ENCODE measurements at places on chromosomes 5 and 9.

GRCh38 chr5:139636207-139636792, 11.8 kb upstream of the CXXC5 start:
- no peak for DNase-seq

- no peak for DNase-seq
Observed at GRCh38 chr9:23779220-23779619, 46.8 kb downstream of the ELAVL2 start.

- DNase-seq: no peak
Observed at GRCh38 chr5:160185626-160186360, 43.5 kb upstream of the FABP6 start.

DNA sequence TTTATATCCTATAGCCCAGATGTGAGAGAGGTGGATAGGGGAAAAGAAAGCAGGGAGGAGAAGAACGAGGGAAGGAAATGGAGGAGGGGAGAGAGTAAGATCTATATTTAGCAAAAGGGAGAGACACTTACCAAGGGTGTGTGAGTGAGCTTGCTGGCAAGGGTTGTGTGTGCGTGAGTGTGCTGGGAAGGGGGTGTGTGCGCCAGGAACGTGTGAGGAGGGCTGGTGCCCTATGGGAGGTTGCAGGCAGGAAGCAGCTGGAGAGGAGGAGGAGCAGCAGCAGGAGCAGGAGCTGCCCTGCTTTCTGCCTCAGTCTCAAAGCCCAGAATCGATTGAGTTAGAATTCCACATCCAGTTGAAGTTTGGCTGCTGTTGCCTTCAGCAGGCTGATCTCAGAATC, 148.3 kb upstream of the RUSC2 start:
- DNase-seq: no peak

- DNase-seq: no peak
Observed at GRCh38 chr5:30908356-30908755, 285.1 kb upstream of the CDH6 start.

- DNase-seq: no peak
Observed at GRCh38 chr5:68540798-68541590, 325.4 kb downstream of the PIK3R1 start.

DNA sequence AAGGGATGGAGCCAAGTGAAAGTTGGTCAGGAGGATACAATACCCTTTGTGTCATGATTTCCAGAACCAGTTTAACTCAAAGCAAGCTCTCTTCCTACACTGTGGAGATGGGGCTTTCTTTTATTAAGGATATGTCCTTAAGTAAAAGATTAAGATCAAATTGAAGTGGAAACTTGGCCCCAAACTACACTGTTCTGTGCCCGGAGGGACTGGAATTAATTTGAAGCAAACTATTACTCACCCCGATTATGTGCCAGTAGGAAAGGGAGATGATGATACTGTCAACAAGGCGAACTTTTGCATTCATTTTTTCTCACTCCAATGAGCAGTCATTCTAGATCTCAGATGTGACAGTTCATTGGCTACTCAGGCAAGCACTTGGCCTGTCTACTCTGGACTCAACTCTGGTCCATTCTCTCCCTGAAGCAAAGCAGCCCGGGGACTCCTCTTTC, 186.7 kb downstream of the NTRK2 start:
- no peak for DNase-seq

DNA sequence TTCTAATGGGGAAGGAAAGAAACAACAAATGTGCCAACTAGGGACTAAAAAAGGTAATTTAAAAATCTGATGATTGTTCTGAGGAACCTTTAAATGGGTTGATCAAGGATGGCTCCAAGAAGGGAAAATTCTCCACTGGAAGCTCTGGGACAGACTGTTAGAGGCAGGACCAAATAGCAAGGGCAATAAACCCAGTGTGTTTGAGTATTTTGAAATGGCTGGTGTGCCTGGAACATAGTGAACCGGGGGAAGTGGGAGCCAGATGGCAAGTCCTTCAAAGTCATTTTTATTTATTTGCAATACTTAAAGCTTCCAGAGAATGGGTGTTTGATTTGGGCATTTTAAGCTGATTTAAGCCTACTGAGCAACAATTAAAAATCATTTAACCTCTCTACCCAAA, 587.7 kb upstream of the MEF2C start:
- DNase-seq: no peak

- DNase-seq: no peak
Observed at GRCh38 chr5:1875843-1876659, 6.7 kb downstream of the IRX4 start.

- DNase-seq: no peak
Observed at GRCh38 chr5:154205441-154206117, 15.0 kb downstream of the GALNT10 start.

GRCh38 chr5:100780376-100780870, 122.7 kb downstream of the ST8SIA4 start:
- DNase-seq: no peak

GRCh38 chr5:16763211-16763610, 146.4 kb upstream of the RETREG1 start:
- no peak for DNase-seq

DNA sequence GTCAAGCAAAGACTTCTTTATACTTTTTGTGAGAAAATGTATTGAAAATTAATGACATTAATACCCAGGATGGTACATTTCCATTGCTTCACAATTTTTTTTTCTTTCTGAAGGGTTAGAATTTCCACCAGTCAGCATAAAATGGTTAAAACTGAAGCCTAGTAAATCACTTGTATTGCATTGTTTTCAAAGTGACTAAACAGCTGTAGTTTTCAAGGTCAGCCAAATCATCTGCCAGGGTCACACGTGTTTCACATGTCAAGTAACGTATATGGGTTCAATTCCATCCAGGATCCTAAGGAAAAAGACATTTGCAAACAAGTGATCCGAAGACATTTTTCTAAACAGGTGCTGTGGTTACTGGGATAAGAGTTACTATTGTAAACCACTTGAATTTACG, 574.2 kb downstream of the RAB3C start:
- DNase-seq: no peak

- no peak for DNase-seq
Observed at GRCh38 chr5:97750576-97750975, 567.5 kb upstream of the RIOK2 start.

GRCh38 chr5:2780421-2781171, 29.1 kb upstream of the IRX2 start:
- peak; percentile 63 for DNase-seq

- no peak for DNase-seq
Observed at GRCh38 chr9:129460323-129461261, 160.3 kb downstream of the C9orf50 start.

GRCh38 chr9:132756214-132756845, 86.1 kb downstream of the GTF3C4 start:
- DNase-seq: no peak

DNA sequence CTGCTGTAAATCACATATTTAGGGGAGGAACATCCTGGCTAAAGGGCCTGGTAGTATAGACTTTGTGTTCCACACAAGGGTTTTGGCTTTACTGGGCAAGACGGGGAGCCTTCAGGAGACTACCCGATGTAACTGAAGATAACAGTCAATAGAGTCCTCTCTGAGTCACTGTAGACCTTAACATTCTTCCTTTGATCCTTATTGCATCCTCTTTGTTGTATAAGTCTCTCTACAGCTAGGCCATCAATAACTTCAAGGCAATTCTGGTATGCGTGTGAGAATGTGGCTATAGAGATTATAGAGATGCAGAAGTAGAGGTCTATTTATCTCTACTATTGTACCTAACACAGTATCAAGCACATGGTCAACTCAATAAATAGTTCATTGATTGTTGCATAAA, 67.3 kb upstream of the STK32A start:
- no peak for DNase-seq

- DNase-seq: no peak
Observed at GRCh38 chr5:171449426-171449825, 30.0 kb downstream of the FGF18 start.

- no peak for DNase-seq
Observed at GRCh38 chr5:143134269-143134668, 269.2 kb downstream of the NR3C1 start.

All from SK-N-MC (cell line).